ENCODE measurements at places on chromosomes 4 and X.

DNA sequence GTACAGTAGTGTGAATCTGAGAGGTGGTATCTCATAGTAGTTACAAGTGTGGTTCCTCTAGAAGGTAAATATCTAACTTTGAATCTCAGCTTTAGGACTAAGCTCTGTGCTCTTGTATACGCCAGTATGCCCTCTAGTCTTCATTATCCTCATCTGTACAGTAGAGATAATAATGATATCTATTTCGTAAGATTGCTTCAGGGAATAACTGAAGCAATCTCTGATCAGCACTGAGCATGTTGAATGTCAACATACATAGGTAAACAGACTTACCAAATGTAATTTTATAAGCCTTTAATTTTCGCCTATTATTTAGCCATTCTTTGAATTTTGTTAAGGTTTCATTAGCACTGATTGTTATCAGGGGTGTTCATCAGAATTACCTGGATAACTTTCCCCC lies 175.2 kb upstream of the ANKRD50 start:
- DNase-seq: no peak

DNA sequence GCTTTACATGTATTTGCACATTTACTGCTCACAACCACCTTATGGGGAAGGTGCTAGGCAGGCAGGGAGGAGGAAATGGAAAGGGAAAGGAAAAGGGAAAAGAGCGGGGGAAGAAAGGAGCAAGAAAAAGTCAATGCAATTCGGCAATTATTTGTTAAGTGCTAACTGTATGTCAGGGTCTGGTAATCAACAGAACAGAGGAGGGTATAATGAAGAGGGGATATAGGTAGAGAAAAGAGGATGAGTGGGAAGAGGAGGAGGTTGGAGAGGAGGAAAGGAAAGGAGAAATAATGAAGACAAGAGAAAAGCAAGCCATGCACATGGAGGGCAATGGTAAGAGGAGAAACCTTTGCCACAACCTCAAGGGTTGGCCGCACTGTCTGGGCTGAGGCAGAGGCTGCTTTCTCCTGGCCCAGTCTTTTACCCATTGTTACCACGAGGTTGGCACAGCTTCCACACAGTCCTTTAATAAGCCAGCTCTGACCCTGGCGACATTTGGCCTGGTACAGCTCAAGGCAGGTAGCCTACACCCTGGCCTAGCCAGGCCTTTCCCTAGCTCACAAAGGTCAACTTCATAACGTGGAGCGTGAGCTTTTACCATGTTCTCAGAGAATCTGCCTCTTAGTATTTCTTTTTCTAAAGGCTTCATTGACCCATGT lies 836 bp downstream of the BTK start:
- DNase-seq: no peak

DNA sequence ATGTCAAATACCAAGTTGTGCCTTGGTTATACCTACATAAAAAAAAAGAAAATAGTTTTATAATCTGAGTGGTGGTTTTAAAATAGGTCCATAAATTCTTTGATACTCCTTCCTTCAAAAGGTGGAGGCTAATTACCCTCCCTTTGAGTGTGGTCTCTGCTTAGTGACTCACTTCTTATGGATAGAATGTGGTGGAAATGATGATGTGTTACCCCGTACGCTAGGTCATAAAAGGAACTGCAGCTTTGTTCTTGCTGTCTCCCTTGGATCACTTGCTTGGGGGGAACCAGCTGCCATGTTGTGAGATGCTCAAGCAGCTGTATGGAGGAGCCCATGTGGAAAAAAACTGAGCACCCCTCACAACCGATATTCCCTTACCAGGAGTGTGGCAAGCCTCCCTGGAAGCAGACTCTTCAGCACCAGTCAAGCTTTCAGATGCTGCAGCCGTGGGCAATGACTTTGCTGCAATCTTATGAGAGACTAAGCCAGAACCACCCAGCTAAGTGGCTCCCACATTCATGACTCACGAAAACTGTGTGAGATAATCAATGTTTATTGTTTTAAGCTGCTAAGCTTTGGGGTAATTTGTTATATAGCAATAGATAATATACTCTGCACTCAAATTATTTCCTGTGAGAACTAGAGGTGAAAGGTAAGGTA lies 195.0 kb upstream of the GATB start:
- no peak for DNase-seq

DNA sequence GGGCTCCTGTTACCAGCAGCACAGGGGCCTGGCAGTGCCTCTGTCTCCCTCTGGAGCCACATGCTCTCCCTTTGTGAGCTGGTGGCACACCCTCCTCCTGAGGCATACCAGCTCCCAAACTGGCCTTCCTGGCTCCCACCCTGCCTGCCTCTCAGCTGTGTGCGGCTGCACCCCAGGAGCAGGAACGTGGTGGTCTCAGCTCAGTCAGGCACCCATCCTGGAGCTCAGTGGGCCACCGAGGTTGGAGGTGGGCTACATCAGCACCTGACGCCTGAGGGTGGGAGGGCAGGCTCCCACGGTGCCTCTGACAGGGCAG lies 85.9 kb upstream of the NKX1-1 start:
- no peak for DNase-seq

GRCh38 chr4:128917781-128918180 lies 108.3 kb downstream of the JADE1 start:
- DNase-seq: peak; percentile 1

- DNase-seq: no peak
These were observed 181.8 kb upstream of the GLRA2 start for GRCh38 chrX:14347523-14347922.

DNA sequence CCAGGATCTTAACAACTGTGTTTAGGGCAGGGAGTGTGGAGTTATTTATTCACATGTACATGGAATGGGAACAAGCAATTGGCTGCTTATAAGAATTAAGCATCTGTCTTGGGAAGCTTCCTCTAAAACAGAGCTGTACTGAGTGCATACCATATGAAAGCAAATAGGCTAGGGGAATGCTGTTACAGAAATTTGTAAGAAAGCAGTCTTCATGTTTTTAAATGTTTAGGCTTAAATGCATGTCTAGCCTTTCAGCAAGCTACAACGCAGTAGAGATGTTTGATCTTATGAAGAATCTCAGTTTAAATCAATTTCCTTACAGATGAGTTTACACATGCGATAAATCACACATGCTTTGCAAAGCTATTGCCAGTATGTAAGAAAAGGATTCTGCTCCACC lies 123.1 kb upstream of the MID1 start:
- DNase-seq: no peak

DNA sequence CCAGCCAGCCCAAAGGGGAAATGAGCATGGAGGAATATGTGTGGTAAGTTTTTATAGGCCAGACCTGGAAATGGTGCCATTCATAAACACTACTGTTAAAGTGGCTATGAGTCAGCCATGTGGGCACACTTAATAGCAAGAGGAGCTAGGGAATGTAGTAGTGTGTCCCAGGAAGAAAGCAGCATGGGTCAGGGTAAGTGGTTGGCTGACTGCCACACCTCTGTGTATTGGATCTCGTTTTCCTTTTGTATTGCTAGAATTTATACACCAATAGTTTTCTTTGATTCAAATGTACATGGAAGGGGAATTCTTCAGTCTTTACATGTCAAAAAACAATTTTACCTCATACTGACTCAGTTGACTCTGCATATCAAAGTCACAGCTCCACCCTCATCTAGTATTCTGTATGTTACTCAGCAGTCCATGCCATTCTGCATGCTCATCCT lies 22.9 kb upstream of the SGMS2 start:
- no peak for DNase-seq

GRCh38 chr4:721261-722168 lies 15.9 kb downstream of the PCGF3 start:
- DNase-seq: no peak

GRCh38 chr4:48222491-48222890 lies 47.1 kb downstream of the TEC start:
- no peak for DNase-seq

- no peak for DNase-seq
These were observed 28.4 kb downstream of the ALPK1 start for GRCh38 chr4:112325530-112325929.

- no peak for DNase-seq
These were observed 14.3 kb downstream of the MSANTD1 start for GRCh38 chr4:3263053-3263875.

- DNase-seq: no peak
These were observed 290.5 kb downstream of the BMPR1B start for GRCh38 chr4:95048296-95048695.

DNA sequence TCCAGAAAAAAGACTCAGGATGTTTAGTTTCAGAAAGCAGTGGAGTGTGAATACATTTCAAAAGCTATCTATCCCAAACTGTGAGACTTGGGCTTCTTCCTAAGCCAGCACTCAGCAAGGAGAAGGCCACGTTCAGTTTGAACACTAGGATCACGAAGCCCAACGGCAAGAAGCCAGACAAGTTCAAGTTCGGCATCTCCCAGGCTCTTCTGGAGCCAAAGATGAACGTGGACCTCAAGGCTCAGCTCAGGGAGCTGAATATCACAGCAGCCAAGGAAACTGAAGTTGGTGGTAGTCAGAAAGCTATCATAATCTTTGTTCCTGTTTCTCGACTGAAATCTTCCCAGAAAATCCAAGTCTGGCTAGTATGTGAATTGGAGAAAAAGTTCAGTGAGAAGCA lies 7.6 kb downstream of the PLAC1 start:
- DNase-seq: no peak

GRCh38 chr4:182629096-182629495 lies 288.1 kb downstream of the DCTD start:
- DNase-seq: no peak
